Iris pigment epithelial cell (primary cell): ENCODE measurements at places on chromosomes 4 and X.
A peak's percentile ranks its signal among the peaks of the same experiment; 100 is the strongest.

- DNase-seq: no peak
Measured at GRCh38 chr4:17688011-17688441, 73.6 kb downstream of the MED28 start.

- peak; percentile 77 for DNase-seq
Measured at GRCh38 chr4:109702950-109703663, at the start of gene CASP6. Gene CASP6 (minus strand): TSS chr4:109703445. CDS start chr4:109703395, 50 bp downstream.

DNA sequence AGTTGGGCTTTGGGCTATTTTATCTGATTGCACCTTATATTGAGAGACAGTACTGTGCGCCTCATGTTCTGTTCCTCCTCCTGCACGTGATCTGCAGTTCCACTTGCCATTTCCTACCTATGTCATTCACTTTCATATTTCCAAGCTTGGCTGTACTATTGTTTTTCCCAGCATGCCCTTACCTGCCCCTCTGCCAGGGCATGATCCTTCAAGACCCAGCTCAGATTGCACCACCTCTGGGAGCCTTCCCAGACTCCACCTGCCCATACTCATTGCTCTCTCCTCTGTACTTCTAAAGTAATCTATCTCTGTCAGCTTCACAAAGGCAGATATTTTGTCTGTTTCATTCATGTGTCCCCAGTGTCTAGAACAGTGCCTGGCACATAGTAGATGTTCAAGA is 11.6 kb downstream of the SLC25A5 start:
- DNase-seq: no peak

- DNase-seq: peak; percentile 61
Measured at GRCh38 chr4:23333946-23334878, 555.6 kb downstream of the PPARGC1A start.

GRCh38 chr4:61824454-61824853 is 624.3 kb downstream of the ADGRL3 start:
- no peak for DNase-seq

DNA sequence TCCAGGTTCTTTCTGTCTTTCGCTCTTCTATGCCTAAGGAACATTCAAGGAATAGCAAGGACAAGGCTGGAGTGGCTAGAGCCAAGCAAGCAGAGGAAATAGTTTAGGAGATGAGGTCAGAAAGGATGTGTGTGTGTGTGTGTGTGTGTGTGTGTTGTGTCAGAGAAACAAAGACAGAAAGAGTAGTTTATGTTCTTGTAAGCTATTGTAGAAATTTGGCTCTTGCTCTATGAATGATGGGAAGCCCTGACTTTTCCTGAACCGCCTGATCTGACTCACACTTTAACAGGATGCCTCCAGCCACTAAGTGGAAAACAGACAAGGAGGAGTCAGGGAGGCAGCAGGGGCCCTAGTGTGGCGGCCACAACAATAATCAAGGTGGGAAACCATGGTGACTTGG is 39.7 kb downstream of the LGI2 start:
- DNase-seq: peak; percentile 31
